CD4-positive, alpha-beta T cell treated with Interleukin-6 at 100 ng/mL for 8 hours (primary cell): ENCODE measurements at places on chromosomes 1 and 21.

DNA sequence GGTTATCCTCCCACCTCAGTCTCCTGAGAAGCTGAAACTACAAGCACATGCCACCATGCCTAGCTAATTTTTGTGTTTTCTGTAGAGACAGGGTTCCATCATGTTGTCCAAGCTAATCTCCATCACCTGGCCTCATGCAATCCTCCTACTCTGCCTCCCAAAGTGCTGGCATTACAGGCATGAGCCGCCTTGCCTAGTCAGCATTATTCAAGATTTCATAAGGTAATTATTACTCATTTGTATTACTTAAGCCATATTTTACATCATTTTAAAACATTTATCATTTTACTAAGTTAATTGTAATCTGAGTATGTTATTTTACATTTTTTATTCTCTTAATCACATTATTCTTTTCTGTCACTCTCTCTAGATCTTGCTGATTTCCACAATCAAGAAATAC is 1575.6 kb downstream of the NCAM2 start:
- no peak for DNase-seq

DNA sequence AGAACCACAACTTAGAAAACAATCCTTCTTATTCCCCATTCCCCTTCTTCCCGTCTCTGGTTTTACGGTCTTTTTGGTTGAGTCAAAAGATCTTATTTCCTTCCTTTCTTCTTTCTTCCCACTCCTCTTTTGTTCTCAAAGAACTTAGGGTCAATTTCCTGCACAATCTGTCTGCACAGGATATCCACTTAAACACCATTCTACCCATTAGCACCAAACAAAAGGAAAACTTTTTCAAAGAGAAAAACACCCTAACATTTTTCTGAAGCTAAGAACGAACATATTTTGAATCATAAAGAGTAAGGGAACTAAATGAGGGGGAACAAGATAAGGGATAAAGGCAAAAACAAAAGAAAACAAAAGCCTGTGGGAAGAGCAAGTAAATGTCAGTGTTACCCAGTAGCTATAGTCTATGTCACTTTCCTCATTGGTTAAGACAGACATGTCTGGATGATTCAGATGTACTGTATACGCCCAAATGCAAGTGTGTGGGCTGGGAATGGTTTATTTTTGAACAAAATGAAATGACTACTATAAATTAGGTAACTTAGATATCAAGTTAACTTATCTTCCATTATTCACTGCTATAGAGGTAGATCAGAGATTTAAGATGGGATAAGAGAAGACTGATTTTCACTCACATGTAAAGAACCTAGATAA is 59.9 kb downstream of the TOR3A start:
- no peak for DNase-seq

DNA sequence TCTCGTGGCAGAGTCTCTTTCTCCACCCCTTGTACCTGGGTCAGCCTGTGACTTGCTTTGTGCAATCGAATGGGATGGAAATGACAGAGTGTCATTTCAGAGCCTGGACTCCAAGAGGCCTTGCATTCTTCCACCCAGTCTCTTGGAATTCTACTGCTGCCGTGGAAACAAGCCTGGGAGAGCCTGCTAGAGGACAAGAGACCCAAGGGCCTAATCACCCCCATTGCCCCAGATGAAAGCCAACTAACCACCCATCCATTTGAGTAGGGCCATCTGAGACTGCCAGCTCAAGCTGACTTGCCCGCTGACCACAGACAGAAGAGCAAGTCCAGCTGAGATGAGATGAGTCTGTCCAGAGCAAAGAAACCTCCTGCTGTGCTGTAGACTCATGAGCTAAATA is 201.6 kb downstream of the PTPRU start:
- no peak for DNase-seq

- no peak for DNase-seq
Measured at GRCh38 chr1:53315456-53316423, 12.1 kb downstream of the LRP8 start.

- DNase-seq: no peak
Measured at GRCh38 chr1:119600561-119600960, 47.5 kb downstream of the ZNF697 start.

DNA sequence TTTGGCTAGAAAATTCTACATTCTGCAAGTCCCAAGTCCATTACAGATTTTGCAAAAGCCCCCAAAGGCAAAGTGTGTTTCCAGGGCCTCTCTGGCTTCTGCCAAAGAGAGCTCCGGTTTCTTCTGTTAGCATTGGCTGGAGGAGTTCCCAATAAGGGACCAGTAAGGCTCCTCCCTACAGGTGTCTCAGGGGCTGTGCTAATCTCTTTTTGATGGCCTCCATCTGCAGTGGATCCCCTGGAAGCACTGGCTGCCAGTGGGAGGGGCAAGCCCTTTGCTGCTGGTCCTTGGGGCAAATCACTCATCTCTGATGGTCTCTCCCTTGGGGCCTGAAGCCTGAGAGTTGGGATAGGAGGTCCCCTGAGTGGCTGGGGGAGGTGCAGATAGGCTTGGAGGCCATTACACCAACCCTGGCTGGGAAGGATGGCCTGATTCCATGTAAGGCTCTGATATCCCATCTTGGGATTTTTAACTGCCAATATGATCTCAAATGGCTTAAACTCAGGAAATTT is 89.1 kb upstream of the USP24 start:
- DNase-seq: no peak

DNA sequence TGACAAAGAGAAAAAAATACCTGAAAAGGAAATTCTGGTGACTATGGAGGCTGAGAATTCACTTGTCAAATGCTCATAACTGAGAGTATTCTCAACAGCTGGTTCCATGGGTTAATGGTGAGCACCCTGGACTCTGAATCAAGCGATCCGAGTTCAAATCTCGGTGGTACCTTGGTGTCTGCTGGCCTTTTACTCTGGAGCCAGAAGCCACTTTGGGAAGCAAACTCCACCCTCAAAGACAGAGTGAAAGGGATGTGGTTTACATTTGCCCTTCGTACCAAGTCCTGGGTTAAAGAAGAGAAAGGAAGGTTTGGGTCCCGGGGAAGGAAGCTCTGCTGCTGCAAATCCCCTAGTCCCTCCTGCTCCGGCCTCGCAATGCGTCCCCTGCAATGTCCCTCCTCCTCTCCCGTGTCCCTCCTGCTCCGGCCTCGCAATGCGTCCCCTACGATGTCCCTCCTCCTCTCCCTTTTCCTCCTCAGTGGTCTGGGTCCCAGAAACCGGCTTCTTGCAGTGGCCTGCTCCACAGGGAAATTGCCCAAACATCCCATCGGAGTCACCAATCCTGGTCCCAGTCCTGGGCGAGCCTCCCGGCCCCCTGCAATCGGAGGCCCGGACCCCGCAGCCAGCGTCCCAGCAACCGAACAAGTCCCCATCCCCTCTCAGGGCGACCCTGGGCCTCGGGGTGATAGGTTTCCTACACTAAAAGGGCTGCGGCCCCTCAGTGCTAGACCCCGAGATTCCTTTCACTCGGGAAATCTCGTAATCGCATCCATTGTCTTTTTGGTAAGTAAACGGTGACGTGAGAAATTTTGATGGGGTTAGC is 129.4 kb downstream of the PPIAL4G start:
- no peak for DNase-seq

DNA sequence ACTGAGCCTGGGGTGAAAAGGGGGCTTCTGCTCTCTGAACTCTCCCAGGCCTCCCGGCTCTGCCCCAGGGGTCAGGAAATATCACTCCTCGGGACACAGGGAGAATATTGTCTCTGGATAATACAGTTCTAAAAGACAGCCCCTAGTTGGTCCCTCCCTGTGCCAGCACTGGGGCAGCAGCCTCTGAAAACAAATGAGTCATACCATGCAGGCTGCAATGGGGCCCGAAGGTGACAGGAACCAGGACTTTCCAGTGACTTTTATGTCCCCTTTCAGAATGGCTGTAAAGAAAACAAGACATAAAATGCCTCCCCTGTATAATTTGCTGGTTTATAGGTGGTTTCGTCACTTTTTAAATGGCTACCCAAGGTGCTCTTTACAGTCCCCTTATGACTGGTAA is 360.0 kb downstream of the NPHP4 start:
- DNase-seq: no peak

- DNase-seq: no peak
Measured at GRCh38 chr1:107264007-107264406, 123.2 kb downstream of the NTNG1 start.

DNA sequence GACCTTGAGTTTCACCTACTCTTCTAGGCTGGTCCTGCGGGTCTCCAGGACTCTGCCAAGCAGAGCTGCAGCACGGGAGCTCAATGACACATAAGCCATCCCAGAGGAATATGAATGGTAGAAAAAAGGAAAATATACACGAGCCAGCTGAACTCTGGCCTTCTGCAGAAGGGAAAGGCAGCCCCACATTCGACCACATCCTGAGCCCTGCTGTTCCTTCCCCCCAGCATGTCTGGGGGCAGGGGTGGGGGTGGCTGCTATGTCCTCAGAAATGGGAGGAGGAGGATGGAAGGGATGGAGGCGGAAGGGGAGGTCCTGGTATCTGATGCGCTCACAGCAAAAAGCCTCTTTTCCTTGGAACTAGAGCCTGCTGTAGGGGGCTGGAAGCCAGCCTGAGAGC is 12.1 kb upstream of the KDF1 start:
- no peak for DNase-seq

DNA sequence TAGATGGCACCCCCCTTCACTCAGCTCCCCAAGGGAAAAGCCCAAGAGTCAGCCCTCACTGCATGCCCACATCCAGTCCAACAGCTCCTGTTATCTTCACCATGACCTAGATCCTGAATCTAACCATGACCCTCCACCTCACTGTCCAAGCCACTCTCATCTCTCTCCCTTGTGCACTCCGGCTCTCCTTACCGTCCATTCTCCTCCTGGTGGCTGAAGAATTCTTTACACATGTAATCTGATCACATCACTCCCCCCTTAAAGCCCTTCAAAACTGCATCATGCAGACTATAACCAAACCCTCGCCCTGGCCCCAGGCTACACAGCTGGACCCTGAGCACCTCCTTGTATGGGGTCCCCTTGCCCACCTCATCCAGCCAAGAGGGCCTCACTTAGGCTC is 14.0 kb upstream of the PAQR7 start:
- no peak for DNase-seq
